NCI-H460 (cell line): ENCODE measurements at places on chromosomes 3 and 15. TPM values are rescaled to one million over a fixed set of nuclear protein-coding genes. Genes with fewer than 3 reads are reported as not detected.

Gene CHRNA5
- total RNA-seq, result 20.1 and 21.0 TPM in 2 replicates

Gene OXTR
- 0.23 and 0.50 TPM in 2 replicates for total RNA-seq

Gene FEZF2
- total RNA-seq, result not detected in 2 replicates

Gene LRRIQ4
- total RNA-seq, result 0.10 and 0.17 TPM in 2 replicates

Gene CFAP100
- total RNA-seq, result not detected in 2 replicates

Gene VEPH1
- 0.50 TPM in 1 of 2 replicates, not detected in the other for total RNA-seq

Gene PATL2
- 0.15 TPM in 1 of 2 replicates, not detected in the other for total RNA-seq

Gene RAB11A
- total RNA-seq, result 150 and 187 TPM in 2 replicates
